ENCODE measurements at places on chromosomes 1 and 21.
A peak's percentile ranks its signal among the peaks of the same experiment; 100 is the strongest.

GRCh38 chr1:37181425-37181824, 147.1 kb upstream of the GRIK3 start:
- DNase-seq: no peak

DNA sequence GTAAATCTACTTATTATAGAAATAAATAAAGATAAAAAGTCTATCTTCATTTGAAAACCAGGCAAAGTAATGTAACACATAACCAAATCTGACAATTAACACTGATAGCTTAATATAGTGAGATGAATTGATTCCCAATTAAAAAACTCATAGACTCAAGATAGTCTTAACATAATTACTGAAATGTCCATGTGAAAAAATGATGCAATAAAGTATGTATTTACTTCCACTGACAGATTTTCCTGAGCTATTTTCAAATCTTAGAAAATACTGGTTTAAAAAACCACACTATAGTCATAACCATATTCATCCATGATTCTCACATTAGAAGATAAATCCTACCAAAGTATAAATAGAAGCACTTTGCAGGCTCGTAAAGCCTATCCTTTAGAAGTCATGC, 9.6 kb upstream of the DONSON start:
- no peak for DNase-seq

GRCh38 chr1:26890467-26890796, 349 bp upstream of the GPN2 start:
- DNase-seq: no peak

DNA sequence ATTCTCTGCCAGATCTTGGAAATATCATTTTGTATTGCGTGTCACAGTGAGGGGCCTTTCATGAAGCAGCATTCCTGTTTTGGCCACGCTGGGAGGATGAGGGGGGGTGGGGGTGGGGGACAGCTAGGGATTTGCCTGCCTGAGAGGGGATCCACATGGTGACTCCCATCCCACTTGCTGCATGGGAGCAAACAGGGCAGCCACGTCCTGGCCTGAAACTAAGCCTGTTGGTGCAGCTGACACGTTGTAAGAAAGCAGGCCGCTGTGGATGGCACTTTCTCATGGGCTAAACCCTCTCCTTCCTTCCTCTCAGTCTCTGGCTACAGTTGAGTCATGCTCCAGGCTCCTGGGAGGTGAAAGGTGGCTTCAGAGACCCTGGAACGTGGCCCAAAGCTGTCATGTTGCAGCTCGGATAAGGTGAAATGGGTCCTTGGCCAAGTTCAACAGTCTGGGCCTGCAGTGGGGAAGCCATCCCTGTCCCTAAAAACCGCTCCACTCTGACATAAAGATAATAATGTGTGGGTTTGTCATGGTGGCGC, 346.7 kb upstream of the VAMP3 start:
- no peak for DNase-seq

DNA sequence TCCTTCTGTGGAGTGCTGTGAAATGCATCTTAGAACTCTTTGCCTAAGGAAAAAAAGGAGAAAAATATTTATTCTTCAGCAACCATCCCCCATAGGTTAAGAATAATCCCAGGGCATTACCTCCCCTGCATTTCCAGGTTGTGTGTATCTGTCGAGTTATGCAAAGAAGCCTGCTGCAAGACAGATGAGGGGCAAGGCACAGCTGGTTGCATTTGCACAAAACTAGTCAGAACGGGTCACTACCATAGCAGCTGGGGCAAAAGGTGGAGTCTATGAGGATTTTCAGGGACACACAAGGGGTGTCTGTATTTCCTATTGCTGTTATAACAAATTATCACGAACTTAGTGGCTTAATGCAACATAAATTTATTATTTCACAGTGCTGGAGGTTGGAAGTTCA, 443.4 kb upstream of the C1orf87 start:
- no peak for DNase-seq

DNA sequence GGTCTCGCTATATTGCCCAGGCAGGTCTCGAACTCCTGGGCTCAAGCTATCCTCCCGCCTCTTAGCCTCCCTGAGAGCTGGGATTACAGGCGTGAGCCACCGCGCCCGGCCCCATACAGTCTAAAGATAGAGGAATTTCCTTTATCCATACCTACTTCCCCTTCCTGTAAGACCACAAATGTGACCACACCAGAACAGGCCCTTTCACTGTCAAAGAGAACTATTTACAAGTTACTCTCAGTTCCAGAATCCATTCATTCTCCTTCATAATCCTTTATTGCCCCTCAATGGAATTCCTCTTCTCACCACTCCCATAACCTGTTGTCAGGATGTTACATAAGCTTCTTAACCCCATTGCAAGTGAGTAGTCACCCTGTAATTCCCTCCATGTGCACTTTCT, 26.3 kb upstream of the SLC5A9 start:
- no peak for DNase-seq

GRCh38 chr1:108719656-108720435, 7.1 kb downstream of the FNDC7 start:
- DNase-seq: no peak

- no peak for DNase-seq
These were observed 2.0 kb upstream of the NAXE start for GRCh38 chr1:156589546-156589945.

GRCh38 chr1:88609051-88609450, 75.0 kb upstream of the PKN2 start:
- DNase-seq: no peak

DNA sequence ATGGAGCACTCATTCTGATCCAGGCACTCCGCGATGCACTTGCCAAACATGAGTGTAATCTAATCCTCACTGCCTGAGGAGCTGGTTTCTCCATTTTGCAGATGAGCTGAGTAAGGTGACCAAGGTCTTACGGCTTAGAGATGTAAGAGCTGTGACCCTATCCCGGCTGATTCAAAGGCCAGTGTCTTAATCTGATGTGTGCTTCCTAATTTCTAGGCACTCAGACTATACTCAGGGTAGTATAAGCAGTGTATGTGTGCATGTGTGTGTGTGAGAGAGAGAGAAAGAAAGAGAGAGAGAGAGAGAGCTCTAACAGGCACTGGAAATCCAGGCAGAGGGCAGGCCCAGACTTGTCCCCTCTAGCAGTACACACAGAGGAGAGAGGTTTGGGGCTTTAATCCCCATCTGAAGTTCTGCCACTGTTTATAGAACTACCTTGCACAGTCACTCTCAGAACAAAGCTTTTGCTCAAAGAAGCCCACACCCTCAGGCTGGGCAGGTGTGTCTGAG, 188.2 kb downstream of the ZBTB18 start:
- no peak for DNase-seq

DNA sequence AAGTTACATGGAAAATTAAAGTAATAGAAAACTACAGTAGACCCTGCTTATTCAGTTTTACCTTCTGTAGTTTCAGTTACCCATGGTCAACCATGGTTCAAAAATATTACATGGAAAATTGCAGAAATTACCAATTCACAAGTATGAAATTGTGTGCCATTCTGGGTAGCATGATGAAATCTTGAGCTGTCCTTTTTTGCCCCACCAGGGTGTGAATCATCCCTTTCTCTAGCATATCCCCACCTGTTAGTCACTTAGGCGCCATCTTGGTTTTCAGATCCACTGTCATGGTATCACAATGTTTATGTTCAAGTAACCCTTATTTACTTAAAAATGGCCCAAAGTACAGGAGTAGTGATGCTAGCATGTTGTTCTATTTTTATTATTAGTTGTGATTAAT, 3.5 kb upstream of the LRIF1 start:
- no peak for DNase-seq

- no peak for DNase-seq
These were observed 743 bp upstream of the KRTAP10-10 start for GRCh38 chr21:44636209-44637017.

GRCh38 chr1:19385869-19386591, 73.9 kb downstream of the SLC66A1 start:
- no peak for DNase-seq

DNA sequence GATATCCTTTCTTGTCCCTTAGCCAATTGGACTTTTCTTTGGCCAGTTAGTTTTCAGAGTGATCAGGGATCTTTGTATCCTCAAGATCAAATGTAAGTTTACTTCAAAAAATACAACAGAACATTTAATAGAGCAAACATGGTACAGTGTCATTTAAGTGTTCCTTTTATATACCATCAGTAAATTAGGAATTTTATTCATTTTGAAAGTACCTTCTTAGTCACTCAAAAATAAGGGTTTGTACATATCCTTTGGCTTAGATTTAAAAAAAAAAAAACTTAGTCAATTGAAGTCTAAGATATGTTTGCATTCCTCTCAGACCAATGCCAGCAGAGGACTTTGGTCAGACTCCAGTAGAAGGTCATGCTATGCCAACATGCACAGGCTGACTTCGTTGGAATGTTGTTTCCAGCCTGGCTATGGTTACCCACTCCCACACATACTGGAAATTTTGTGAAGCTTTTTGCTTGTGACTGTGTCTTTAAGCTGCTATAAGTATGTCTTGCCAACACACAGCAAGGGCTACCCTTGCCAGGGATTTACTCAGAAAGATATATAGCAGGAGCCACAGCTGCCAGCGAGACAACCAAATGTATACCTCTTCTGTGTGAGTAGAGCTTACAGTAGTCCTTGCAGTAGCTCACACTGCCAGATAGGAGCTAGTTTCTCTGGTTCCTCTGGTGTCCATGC, 81.5 kb upstream of the LRIF1 start:
- DNase-seq: no peak

DNA sequence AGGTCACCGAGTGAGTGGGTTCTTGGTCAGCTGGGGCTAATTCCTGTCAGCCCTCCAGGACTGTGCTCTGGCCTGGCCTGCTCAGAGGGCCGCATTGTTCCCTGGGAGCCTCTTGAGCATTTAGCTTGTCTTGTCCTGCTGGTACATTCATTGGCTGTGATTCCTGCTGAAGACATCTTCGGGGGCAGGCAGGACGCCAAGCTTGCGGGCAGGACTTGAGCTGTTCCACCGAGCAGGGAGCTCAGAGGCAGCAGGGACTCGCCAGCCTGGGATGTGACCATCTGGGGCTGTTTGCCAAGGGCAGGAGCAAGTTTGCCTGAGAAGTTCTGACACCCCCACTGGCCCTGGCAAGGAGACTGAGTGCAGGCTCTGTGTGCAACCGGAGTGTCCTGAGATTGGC, 7.0 kb upstream of the SLC26A9 start:
- no peak for DNase-seq

- DNase-seq: peak; percentile 8
These were observed 8.2 kb downstream of the HAPLN2 start for GRCh38 chr1:156627313-156627880.

DNA sequence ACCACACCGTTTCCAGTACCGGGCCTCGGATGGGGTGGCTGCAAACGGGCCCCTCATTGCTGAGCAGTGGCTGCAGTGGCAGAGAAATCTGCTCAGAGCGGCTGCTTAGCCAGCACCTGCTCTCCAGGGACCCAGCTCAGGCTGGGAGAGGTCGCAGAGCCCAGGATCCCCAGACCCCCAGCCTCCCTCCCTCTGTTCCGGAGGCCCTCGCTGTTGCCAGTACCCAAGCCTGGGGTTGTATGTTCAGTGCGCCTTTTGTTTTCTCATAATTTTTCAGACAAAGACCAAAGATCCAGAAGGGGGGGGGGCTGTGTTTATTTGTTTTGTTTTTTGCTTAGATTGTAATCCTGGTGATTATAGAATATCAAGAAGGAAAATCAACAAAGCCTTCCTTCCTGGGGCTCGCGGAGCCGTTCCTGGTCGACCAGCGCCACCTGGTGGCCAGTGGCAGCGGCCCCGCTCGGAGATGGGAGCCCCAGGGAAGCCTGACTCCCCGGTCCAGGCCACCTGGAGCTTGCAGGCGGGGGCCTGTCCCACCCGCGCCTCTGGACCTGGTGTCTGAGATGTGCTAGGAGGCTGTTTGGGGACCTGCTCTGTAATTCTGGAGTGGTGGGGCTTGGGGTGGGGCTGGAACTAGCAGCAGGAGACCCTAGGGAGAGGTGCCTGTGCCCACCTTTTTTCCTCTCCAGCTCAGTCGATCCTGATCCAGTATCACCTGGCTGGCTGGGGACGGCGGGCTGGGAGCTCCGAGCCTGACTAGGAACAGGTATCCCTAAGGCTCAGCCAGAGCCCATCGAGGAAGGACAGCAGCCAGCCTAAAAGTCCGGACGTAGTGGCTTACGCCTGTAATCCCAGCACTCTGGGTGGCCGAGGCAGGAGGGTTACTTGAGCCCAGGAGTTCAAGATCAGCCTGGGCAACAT, 123.9 kb upstream of the VAMP3 start:
- peak; percentile 32 for DNase-seq

- DNase-seq: no peak
These were observed 64.7 kb upstream of the COG2 start for GRCh38 chr1:230577537-230577936.

GRCh38 chr1:184945029-184945428, 29.3 kb downstream of the NIBAN1 start:
- no peak for DNase-seq

GRCh38 chr1:151474745-151475144, 15.5 kb upstream of the POGZ start:
- no peak for DNase-seq

GRCh38 chr1:56569661-56570060, 9.7 kb downstream of the PLPP3 start:
- no peak for DNase-seq

- DNase-seq: no peak
These were observed 413.0 kb upstream of the ESRRG start for GRCh38 chr1:217135987-217136894.

- no peak for DNase-seq
These were observed 27.9 kb downstream of the CHD5 start for GRCh38 chr1:6152181-6152580.

DNA sequence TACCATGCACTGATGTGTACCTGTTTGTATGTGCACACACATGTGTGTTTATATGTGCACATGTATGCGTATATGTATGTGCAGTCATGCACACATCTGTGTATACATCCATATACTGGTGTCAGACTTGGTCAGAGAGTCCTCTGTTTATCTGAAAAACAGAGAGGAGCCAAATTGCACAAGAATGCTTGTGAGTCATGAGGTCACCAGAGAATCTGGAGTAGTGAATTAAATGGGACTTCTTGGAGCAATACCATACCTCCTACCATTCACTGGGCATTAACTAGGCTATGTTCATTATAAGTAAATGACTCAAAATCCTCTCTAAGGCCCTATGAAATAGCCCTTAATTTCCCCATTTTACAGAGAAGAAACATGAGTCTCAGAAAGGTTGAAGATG, 272.1 kb upstream of the C1orf87 start:
- DNase-seq: no peak

DNA sequence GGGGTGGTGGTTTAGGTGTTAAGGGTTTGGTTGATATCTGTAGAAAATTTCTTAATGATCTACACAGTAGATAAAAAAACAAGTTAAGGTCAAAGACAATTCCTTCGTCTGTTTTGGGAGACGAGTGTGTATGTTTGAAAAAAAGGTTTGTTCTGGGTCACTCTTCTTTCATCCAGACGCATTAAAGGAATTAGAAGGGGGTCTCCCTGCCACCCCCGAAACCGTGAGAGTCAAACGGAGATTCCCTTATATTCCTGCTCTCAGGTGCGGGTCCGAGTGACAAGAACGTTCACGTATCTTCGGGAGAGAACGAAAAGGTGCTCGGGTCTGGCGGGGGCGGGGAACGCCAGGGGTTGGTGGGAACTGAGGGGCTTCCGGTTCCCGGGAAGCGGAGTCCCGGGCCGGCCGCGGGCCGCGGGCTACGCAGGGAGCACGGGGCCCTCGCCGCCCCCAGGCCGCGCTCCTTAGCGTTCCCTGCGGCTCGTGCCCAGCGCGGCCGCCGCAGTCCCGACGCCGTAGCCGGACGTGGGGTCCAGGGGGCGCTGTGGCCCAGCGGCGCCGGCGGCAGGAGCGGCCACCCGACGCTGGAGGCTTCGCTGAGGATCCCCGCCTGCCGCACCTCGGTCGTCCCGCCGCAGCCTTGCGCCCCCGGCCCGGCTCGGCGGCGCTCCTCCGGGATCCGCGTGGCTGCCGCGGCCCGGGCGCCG, at the start of gene ZFYVE9:
TSS of gene ZFYVE9 (plus strand) at position 577 of the 707 bp plus-strand sequence. CDS start 91,118 bp downstream, outside the sequence.
- DNase-seq: peak; percentile 65

All from central memory CD4-positive, alpha-beta T cell (primary cell).